Mammary epithelial cell (primary cell): ENCODE measurements at places on chromosomes 3 and 15. TPM values are rescaled to one million over a fixed set of nuclear protein-coding genes. Genes with fewer than 3 reads are reported as not detected.
A peak's percentile ranks its signal among the peaks of the same experiment; 100 is the strongest.

- DNase-seq, result no peak
Observed at GRCh38 chr3:58107597-58107996, 99.4 kb downstream of the FLNB start.

DNA sequence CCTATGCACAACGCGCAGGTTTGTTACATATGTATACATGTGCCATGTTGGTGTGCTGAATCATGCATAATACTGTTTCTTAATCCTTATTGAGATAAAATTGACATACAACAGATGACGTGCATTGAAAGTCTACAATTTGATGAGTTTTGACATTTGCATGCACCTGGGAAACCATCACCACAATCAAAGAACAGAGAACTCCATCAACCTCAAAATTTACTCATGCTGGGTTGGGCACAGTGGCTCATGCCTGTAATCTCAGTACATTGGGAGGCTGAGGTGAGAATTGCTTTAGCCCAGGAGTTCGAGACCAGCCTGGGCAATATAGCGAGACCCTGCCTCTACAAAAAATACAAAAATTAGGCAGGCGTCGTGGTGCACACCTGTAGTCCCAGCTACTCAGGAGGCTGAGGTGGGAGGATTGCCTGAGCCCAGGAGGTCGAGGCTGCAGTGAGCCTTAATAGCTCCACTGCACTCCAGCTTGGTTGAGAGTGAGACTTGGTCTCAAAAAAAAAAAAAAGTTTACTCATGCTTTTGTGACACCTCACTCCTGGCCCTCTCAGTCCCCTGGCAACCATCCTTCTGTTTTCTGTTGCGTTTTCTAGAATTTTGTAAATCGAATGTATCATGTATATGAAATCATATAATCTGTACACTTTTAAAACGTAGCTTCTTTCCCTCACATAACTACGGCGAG lies 56.6 kb downstream of the BHLHE40 start:
- DNase-seq, result no peak

- DNase-seq, result peak; percentile 0
Observed at GRCh38 chr3:117735481-117736101, 1026.0 kb downstream of the TUSC7 start.

DNA sequence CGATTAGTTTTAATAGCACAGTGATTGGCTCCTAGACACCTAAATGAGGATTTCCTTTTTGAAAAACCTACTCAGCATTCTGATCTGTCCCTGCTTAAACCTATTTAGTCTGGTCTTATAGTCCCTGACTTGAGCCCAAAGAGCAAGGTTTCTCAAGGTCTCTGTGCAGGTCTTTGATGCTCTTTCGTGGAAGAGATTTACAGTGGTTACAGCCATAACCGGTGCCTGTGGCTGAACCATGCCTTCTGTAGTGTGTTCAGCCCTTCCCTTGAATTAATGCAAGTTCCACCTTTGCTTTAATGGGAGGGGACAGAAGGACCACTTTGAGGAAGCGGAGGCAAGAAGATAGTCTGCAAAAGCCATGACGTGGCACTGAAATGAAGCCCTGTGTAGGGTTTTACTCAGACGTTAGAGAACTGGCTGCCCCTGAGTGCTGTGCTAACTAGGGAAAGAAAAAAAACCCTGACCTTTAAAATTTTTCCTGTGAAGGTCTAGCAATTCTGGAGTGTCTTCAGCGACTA lies 43.0 kb downstream of the ZBTB38 start:
- no peak for DNase-seq

- DNase-seq, result peak; percentile 44
Observed at GRCh38 chr15:76006136-76006778, 6.0 kb downstream of the NRG4 start.

- DNase-seq, result no peak
Observed at GRCh38 chr3:23806534-23807423, 1.0 kb downstream of the UBE2E1 start.

PIAS1 gene
- total RNA-seq, result 30.2 TPM

ARL6IP5 gene
- 116 TPM for total RNA-seq

NPAP1 gene
- not detected in 2 replicates for total RNA-seq

PLA2G4D gene
- total RNA-seq, result under 0.01 TPM
